Glomerular endothelial cell (primary cell): ENCODE measurements at places on chromosomes 1 and 21. TPM values are rescaled to one million over a fixed set of nuclear protein-coding genes. Genes with fewer than 3 reads are reported as not detected.

GRCh38 chr1:185646202-185646683, 87.9 kb upstream of the HMCN1 start:
- peak; percentile 98 for DNase-seq

- DNase-seq: no peak
These were observed 14.0 kb downstream of the NAV1 start for GRCh38 chr1:201552941-201553351.

CA6 gene
- total RNA-seq: not detected in 2 replicates

CFHR1 gene
- total RNA-seq: not detected in 2 replicates

FHAD1 gene
- total RNA-seq: 0.34 TPM in 1 of 2 replicates, not detected in the other
